GM10248 (cell line): ENCODE measurements at places on chromosomes 16 and 17.

- no peak for DNase-seq
Observed at GRCh38 chr16:57203451-57203850, 17.3 kb downstream of the RSPRY1 start.

- no peak for DNase-seq
Observed at GRCh38 chr17:7217113-7217987, 2.3 kb downstream of the DLG4 start.

GRCh38 chr16:11499295-11500089 is 87.2 kb downstream of the LITAF start:
- DNase-seq = no peak

DNA sequence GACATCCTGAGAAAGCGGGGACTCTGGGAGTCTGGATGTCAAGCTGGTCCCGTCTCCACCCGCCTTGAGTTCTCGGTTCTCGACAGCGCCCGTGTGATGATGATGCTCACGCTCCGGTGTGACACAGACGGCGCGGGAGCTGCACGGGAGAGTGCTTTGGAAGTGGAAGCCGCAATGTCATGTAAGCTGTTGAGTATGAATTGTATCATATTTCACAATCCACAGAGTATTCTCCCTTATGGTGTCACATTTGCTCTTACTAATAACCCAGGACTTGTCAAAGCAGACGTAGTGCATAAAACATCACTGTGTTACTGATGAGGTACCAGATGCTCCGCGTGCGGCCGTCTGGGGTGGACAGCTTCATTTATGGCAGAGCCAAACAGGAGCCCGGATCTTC is 217.5 kb upstream of the CHMP6 start:
- no peak for DNase-seq

DNA sequence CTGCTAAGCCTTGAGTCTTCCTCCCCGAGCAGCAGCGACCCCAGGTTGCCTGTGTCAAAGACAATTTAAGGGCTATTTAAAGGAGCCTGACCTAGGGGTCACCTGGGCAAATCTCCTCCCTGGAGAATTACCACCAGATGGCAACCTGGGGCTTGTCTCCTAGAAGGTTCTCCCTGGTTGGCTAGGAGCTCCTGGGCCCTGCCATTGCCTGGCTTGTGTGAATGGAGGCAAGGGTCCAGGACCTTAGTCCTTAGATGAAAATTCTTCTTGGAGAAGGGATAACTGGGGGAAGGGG is 51.3 kb upstream of the TAC4 start:
- no peak for DNase-seq

DNA sequence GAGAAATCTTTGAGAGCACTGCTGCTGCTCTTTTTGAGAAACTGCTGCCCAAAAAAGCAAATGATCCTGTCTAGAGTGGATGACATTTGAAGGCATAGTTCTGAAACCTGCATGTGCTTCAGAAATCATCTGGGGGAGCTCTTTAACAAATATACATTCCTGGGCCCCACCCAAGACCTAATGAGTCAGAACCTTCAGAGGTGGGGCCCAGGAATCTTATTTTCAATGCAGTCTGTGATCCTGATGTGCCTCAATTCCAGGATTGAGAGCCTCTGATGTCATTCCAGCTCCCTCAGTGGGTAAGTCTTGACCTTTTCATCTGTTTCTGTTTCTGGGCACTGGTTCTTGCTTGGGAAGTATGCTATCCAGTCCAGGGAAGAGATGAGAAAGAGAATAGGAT is 42.3 kb downstream of the HNF1B start:
- no peak for DNase-seq

DNA sequence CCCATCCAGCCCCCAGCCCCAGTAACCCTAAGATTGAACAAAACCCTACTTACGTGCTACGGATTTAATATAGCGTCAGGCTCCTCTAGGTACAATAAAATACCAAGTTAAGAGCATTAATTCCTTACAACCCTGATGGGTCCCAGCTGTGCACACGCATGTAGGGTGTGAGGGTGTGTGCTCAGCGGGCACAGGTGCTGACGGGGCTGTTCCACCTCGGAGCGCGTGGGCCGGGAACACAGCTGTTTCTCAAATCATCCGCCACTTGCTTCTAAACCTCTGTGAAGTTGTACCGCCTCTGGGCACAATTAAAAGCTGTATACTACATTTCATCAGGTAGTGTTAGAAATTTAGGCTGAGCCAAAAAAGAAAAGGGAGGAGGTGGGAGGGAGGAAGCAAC is 478.6 kb downstream of the MAF start:
- no peak for DNase-seq

DNA sequence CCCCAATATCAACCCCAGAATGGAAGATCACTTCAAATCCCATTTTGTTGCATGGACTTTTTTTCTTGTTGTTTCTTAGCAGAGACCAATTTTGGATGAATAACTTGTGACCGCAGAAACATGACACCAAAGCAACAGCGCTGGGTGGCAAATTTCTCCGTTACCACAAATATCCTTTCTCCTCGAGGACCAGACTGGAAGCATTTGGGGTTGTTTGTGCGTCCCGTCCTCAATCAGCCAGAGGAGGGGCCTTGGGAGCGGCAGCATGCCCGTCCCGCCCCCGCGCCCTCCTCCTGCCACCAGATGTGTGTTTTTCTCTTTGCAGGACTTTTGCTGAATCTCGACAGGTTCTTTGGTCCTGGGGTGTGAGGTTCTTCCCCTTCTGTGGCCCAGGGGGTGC is 282.5 kb upstream of the FOXF1 start:
- DNase-seq = no peak

GRCh38 chr17:13688716-13689115 is 87.0 kb upstream of the HS3ST3A1 start:
- DNase-seq = no peak

- DNase-seq = no peak
Observed at GRCh38 chr17:16439303-16439791, 24.0 kb downstream of the TRPV2 start.

- no peak for DNase-seq
Observed at GRCh38 chr16:69522041-69522578, 43.7 kb upstream of the NFAT5 start.

GRCh38 chr17:50918933-50919296 is 52.8 kb upstream of the TOB1 start:
- no peak for DNase-seq

DNA sequence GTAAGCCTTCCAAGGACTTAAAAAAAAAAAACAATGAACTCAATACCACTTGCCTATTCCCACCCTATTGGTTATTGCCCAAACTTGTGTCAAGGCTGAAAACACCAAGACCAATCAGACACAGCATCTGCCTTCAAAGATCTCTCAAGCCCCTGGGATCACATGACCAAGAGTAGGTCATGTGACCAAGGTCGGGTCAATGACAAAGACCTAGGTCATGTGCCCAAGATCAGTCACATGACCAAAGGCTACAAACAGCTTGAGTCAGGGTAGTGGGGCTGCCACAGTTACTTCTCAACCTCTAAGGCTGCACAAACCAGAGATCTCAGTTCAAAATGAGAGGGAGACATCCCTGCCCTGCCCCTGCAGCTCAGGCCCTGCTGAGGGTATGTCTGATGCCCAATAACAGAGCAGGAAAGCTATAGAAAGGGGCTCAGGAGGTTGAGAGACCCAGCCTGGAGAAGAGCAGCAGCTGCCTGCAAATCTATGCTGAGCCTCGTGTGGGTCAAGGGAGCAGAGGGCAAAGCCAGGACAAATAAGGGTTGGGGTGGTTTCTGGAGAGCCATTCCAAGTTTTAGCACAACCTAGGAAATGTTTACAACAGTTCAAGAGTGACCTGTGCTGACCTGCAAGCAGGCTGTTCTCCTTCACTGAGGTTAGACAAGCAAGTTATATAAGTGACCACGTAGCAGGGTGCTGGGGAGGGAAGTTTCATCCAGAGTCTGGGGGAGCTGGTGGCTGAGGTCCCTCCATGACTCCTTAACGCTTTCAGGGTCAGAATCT is 48.8 kb downstream of the PIMREG start:
- DNase-seq = no peak
